Caudate nucleus (tissue), 63 donors: ENCODE measurements at places on chromosomes 1 and 21.

DNA sequence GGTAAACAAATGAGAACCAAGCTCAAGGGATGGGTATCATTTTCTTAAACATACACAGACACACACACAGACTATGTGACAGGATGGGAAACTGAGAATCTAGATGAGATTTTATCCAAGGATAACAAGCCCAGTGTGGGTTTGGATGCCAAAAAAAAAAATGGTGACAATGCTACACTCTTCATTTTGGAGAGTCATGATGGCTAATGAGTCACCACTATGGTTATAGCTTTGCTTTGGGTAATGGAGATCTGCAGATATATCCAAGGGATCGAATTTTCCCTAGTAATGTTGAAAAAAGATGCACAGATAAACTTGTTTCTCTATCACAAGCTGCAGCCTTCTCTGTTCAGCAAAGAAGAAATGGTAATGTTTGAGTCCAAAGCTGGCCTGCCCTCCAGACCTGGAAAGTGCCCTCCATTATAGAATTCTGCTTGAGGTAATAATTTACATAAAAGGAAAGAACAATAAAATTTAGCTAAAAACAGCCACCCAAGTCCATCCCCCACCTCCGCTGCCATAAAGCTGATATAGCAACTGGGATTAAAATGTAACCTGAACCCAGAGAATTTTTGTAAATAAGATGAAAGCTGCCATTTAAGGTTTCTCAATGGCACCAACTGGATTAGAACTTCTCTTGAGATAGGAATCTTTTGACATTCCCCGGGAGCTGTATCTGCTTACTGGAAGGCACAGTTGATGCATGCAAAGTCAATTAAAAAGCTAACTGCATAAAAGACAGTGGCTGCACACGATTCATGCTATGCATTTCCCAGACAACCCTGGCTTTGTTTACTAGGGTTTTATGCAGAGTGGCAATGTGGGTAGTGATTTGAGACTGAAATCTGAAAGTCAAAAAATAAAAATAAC is 395.2 kb upstream of the LYPLAL1 start:
- DNase-seq = no peak

GRCh38 chr1:203612932-203613682 is 13.5 kb upstream of the ATP2B4 start:
- DNase-seq = no peak

- DNase-seq = no peak
Measured at GRCh38 chr1:246448373-246448772, 58.7 kb downstream of the SMYD3 start.

- no peak for DNase-seq
Measured at GRCh38 chr1:108897865-108898720, 21.3 kb downstream of the GPSM2 start.

DNA sequence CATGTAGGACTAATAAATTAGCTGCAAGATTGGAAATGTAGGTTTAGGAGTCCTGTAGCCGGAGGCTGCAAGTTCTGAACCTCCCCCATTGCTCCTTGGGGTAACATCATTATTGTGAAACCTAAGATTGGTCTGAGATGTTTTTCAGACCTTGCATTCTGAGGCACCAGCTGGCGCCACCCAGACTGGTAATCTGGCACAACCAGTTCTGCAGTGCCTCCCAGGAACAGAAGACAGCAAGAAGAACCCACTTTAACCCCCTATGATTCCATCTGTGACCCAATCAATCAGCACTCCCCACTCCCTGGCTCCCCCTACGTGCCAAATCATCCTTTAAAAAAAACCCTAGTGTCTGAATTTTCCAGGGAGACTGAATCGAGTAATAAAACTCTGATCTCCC is 11.6 kb upstream of the DNAJC6 start:
- no peak for DNase-seq

- DNase-seq = no peak
Measured at GRCh38 chr1:5497503-5497902, 494.7 kb downstream of the NPHP4 start.

- DNase-seq = no peak
Measured at GRCh38 chr1:179187043-179187442, 42.4 kb downstream of the ABL2 start.
